NCI-H1105 (cell line): ENCODE measurements at places on chromosomes 2 and 18.

- DNase-seq = no peak
These were observed 109.9 kb downstream of the ARL4C start for GRCh38 chr2:234386971-234387370.

- DNase-seq = no peak
These were observed 42.5 kb downstream of the ZNF519 start for GRCh38 chr18:14089781-14090180.

GRCh38 chr2:160232905-160233475, 32.9 kb upstream of the ITGB6 start:
- no peak for DNase-seq

DNA sequence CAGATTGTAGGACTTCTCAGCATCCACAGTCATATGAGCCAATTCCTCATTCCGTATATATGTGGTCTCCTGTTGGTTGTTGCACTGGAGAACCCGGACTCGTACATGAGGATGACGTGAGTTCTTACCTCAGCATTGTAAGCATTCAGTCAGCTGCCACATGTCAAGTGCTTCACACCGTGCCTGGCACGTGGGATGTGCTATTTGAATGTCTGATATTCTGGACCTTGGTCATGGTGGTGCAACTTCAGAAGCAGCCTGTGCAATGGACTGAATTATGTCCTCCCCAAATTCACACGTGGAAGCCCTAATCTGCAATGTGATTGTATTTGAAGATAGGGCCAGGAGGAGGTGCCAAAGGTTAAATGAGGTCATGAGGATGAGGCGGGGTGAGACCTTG, 32.1 kb downstream of the PTGR3 start:
- no peak for DNase-seq

GRCh38 chr2:17115042-17115441, 403.2 kb downstream of the RAD51AP2 start:
- DNase-seq = no peak

- no peak for DNase-seq
These were observed 378.6 kb downstream of the MEIS1 start for GRCh38 chr2:66813525-66813924.

DNA sequence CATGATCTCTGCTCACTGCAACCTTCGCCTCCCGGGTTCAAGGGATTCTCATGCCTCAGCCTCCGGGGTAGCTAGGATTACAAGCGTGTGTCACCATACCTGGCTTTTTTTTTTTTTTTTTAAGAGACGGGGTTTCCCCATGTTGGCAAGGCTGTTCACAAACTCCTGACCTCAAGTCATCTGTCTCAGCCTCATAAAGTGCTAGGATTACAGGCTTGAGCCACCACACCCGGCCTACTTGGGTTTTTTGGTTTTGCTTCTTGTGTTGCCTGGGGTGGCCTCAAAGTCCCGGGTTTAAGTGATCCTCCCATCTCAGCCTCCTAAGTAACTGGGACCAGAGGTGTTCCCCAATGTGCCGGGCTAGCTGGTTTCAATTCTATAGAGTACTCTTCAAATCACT, 64.6 kb downstream of the NAPG start:
- no peak for DNase-seq

- DNase-seq = no peak
These were observed 175.1 kb downstream of the ZFP36L2 start for GRCh38 chr2:43051338-43051737.

- no peak for DNase-seq
These were observed 37.0 kb downstream of the ZC3H8 start for GRCh38 chr2:112217854-112218253.

DNA sequence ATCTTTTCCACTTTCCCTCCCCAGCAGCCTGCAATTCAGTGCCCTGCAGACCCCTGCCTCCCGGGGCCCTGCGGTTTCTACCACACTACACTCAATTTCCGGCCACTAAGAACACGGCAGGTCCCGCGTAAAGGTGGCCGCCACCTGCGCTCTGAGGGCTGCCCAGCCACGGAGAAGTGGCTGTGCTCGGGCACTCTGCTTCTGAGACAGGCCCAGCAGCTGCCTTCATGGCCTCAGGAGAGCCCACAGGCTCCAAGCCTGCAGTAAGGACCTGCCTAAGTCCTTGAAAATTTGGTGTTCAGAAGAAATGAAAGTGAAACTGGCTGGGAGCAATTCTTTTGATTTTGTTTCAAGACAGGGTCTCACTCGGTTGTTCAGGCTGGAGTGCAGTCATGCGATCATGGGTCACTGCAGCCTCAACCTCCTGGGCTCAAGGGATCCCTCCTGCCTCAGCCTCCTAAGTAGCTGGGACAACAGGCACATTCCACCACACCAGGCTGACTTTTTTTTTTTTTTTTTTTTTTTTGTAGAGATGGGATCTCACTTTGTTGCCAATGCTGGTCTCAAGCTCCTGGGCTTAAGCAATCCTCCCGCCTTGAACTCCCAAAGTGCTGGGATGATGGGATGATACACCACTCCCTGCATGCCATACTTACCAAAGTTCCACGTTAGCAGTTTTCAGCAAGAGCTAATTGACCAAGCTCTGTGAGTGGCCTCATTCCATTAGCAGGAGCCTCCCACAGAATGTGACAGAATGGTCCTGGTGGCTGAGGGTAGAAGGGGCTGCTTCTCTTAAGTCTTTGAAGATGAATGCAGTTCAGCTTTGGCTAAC, 14.6 kb upstream of the ALPP start:
- DNase-seq = no peak

DNA sequence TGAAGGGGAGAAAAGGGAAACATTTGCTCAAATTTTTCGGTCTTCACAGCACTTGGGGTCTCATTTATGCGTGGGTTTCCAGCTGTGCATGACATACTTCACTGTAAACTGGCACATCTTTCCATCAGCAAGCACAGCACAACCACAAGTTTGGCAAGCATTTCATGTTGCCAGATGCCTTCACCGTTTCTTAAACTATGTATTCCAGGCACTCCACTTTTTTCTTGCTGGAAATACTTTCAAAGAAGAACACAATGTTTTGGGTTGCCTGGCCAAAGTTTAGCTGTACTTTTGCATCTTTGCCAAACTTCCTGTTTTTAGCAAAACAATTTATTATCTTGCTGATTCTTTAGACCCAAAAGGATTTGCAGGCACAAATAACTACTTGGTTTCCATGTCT, 194.6 kb upstream of the MEIS1 start:
- DNase-seq = no peak

DNA sequence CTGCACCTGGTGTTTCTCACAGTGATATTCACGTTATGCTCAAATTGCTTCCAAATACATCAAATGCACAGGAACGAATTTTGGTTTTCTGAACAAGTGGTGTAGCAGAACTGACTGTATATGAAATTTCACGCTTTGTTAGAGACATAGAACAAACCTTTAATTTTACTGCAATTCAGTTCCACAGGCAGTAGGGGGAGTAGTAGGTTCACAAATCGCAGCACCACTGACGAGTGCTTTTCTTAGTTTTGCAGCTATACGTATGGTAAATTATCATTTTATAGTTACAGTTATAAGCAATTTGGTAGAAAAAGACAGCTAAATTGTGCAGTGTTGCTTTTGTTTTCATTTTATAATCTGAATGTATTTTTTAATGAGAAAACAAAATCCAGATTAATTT, 113.3 kb downstream of the KIAA1328 start:
- no peak for DNase-seq

- no peak for DNase-seq
These were observed 37.9 kb upstream of the GPC1 start for GRCh38 chr2:240397542-240397916.

GRCh38 chr2:72276876-72277275, 129.2 kb upstream of the CYP26B1 start:
- DNase-seq = no peak

DNA sequence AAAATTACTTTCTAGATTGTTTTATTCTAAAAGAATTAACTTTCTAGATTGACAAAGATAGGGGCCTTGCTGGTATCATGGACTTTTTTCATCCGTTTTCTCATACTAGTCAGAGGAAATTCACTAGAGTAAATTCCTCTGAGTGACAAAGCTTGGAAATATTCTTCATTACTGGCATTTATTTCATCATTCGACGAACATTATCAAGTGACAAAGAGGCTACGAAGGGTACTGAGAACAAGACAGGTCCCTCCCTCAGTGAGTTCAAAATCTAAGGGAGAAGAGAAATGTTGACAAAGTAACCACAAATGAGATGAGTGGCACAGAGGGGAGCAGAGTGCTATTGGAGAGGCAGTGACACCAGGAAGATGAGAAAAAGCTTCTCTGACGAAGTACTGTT, 4.3 kb downstream of the EPG5 start:
- no peak for DNase-seq

DNA sequence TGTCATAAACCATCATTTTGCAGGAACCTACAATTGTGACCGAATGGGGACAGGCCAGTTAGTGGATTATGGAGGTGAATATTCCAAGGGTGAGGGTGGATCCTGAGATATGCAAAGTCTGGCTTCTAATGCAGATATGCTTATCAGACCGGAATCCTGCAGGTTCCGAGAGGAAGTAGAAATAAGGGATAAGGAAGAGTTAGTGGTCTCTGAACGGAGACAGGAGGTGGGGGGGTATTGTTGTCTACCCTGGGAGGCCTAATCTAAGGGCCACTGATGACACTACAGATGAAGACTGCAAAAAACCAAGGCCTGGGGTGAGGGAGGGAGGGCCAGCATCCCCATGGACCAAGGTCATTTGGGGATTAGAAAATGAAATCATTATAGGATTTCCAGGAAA, 67.7 kb upstream of the GATA6 start:
- no peak for DNase-seq

DNA sequence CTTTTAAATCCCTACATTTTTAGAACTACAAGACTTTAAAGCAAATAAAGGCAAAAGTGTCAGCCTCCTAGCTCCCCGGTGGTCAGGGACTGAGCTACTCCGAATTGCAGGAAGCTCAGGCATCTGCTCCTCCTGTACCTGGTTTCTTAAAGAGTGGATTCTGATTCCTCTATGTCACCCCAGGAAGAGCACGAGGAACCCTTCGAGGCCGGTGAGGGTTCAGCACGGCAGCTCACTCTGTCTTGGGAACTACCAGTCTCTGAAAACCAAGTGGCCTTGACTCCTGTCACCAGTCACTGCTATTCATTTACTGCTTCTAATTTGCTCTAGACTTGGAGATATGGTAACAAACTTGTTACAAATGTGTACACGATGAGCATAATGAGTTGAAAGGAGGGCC, 2.3 kb downstream of the PER2 start:
- DNase-seq = no peak

DNA sequence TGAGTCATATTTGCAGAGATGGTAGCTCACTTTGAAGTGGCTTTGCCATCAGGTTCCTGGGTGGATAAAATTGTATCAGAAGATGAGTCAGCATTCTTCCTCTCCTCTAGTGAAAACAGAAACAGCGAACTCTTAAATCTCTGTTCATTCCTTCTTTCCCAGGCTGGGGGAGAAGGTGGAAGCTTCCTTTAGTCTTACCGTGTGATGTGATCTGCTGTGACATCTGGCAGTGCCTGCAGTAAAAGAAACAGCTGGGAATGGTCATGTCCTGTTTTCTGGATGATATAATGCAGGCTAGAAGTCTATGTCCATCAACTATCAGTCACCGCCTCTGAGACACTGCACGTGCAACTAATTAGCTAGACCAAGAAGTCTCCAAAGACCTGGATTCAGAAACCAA, 171.6 kb downstream of the VAPA start:
- DNase-seq = no peak

- no peak for DNase-seq
These were observed 263.2 kb downstream of the CMPK2 start for GRCh38 chr2:6602471-6602870.

- DNase-seq = no peak
These were observed 3.6 kb upstream of the ACTG2 start for GRCh38 chr2:73889206-73889605.

DNA sequence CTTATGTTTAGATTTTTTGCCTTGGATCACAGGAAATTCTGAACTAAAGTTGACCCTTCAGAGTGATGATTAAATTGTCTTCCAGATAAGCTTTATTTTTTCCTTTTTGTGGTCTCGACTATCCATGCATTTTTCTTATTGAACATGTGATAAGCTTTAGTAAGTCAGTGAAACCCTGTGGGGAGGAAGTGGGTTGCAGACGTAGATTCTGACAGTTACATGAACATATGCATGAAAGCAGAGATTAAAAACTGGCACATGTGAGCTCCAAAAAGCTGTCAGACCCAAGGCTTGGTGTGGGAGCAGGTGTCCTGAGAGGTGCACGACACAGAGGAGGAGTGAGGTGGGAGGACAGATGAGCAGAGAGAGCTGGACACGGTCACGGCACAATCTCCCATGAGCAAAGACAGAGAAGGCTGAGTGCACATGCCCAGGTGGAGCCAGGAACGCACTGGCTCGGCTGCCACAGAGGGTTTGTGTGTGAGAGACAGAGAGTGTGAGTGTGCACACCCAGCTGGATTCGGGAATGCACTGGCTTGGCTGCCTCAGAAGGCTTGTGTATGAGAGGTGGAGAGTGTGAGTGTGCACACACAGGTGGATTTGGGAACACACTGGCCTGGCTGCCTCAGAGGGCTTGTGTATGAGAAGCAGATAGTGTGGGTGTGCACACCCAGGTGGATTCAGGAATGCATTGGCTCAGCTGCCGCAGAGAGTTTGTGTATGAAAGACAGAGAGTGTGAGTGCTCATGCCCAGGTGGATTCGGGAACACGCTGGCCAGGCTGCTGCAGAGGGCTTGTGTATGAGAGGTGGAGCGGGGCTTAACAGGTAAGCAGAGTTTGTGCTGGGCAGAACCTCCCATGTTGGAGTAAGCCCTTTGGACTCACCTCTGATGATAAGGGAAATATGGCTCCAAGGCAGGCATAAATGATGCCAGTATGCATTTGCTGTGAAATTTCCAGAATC, 849.1 kb upstream of the SALL3 start:
- no peak for DNase-seq

GRCh38 chr18:64180171-64180570, 31.3 kb upstream of the LINC00305 start:
- DNase-seq = no peak

DNA sequence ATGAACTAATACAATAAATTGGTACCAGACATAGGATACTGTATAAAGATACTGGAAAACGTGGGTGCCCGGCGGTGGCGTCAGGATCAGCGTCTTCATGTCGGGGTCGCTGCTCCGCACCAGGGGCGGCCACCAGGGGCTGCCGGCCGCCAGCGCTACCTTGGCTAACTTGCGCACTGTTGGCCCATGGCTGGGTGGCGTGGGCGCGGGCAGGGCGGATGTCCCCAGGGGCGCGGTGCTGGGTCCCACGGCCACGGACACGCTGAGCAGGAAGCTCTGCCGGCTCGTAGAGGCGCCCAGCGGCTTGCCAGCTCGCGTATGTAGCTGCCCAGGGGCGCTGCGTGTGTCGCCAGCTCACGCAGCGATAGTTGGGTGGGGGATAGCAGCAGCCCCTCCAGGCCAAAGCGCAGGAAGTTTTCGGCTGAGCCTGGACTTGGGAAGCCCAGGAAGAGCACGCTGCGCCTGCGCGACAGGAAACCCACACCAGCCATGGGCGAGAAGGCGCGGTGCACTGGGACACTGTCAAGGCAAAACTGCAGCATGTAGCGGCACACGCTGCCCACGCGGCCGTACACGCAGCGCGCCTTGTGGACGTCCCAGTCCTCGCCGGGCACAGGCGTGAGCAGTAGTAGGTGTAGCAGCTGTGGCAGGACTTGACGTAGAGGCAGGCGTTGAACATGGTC, 299.9 kb downstream of the CCDC74A start:
- no peak for DNase-seq

GRCh38 chr2:200351815-200352214, 45.3 kb downstream of the SPATS2L start:
- DNase-seq = no peak

- no peak for DNase-seq
These were observed 501.8 kb upstream of the RAB12 start for GRCh38 chr18:8107426-8107825.

- DNase-seq = no peak
These were observed 26.2 kb downstream of the KLF7 start for GRCh38 chr2:207139552-207139951.

GRCh38 chr18:62497190-62497772, 25.5 kb upstream of the ZCCHC2 start:
- DNase-seq = no peak
